ENCODE measurements at places on chromosomes 3 and 15.

GRCh38 chr3:153171256-153171655 is 9.2 kb downstream of the RAP2B start:
- DNase-seq = no peak

GRCh38 chr15:68106656-68107055 is 52.5 kb downstream of the PIAS1 start:
- DNase-seq = no peak

- no peak for DNase-seq
Observed at GRCh38 chr3:194327218-194328052, 23.7 kb downstream of the CPN2 start.

- no peak for DNase-seq
Observed at GRCh38 chr15:51771773-51772172, 20.4 kb downstream of the TMOD2 start.
